ENCODE measurements at places on chromosomes 5 and 9.

- no peak for DNase-seq
- no peak overlapping the region for H3K27ac ChIP-seq
- H3K36me3 ChIP-seq = no peaks in the 10 kb centered on the region
- H3K27me3 ChIP-seq = peaks cover 3% of the 10 kb centered on the region
- peaks cover 3% of the 10 kb centered on the region for H3K4me1 ChIP-seq
These were observed 70.6 kb upstream of the ANKH start for GRCh38 chr5:14942212-14942611.

DNA sequence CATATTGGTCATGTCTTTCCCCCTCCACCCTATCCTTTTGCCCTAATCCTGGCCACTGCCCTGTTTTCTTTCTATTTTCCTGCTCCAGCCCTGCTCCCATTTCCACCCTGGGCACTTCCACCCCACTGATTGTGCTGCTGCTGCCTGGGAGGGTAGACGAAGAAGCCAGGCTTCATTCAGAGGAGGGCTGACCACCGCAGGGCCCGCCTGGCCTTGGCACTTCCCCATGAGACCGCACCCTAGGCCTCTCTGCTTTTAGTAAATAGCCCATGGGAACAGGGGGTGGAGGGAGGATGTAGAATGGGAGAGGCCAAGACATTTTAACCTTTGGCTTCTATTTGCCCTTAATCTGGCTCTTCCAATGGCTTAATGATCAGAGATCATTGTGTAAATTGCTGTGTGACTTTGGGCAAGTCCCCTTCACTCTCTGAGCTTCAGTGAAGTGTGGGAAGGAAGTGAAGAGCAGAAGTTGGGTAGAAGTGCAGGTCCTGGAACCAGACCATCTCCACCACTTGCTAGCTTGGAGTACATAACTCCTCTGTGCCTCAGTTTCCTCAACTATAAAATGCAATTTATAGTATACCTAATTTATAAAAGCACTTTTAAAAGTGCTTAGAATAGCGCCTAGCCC, 13.6 kb upstream of the GPX3 start:
- no peak for DNase-seq
- H3K27ac ChIP-seq = no peak overlapping the region
- no peak overlapping the region for H3K4me3 ChIP-seq
- no peaks in the 10 kb centered on the region for H3K4me1 ChIP-seq
- H3K36me3 ChIP-seq = no peaks in the 10 kb centered on the region

- H3K27ac ChIP-seq = no peak overlapping the region
- H3K4me3 ChIP-seq = no peak overlapping the region
- no peak for DNase-seq
- H3K4me1 ChIP-seq = no peaks in the 10 kb centered on the region
- H3K36me3 ChIP-seq = no peaks in the 10 kb centered on the region
These were observed 580.4 kb upstream of the KLF4 start for GRCh38 chr9:108069991-108070390.

DNA sequence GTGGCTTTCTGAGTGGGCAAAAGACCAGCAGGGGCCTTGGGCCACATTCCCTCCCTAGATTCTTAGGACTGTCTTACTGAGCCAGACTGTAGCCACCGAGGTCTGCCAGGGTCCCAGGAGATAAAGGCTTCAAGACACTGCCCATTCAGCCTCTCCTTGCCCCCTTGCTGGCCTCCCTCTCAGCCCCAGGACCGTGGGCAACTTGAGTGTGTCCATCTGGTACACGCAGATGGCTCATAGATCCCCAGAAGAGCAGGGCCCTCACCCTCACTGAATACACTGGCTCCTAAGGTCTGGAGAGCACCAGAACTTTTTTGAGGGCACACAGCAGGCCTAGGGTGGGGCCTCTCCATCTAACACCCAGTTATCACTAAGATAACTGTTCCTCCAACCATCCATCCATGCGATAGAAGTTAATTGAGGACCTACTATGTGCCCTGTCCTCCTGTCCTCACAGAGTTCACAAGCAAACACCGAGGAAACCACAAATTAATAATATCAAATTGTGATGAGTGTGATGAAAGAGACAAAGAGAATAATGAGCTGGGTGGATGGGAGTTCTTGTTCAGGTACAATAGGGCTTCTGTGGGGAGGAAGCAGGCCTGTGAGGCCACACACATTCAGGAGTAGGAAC, 4.9 kb upstream of the PDGFRB start:
- H3K4me1 ChIP-seq = peaks cover 12% of the 10 kb centered on the region
- no peaks in the 10 kb centered on the region for H3K36me3 ChIP-seq
- H3K4me3 ChIP-seq = no peak overlapping the region
- no peak for DNase-seq
- H3K27ac ChIP-seq = no peak overlapping the region

DNA sequence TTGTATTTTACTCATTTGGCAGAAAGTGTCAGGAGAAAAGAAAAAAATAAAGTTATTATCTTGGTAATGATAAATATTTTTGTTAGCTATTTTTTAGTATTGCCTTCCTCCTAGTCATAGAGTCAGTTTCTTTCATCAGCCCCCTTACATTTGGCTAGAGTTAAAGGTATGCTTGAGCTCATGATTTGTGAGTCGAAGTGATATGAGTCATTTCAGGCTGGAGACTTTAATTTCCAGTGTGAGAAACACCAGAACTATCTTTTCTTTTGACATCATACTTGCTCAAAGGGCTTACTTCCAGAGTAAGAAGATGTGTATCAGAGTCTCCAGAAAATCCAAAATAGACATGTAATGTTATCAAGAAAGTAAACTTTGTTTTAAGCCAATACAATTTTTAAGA, 746.7 kb upstream of the TYRP1 start:
- H3K27me3 ChIP-seq = no peaks in the 10 kb centered on the region
- H3K4me3 ChIP-seq = no peak overlapping the region
- DNase-seq = no peak
- peaks cover 4% of the 10 kb centered on the region for H3K36me3 ChIP-seq
- H3K4me1 ChIP-seq = no peaks in the 10 kb centered on the region

DNA sequence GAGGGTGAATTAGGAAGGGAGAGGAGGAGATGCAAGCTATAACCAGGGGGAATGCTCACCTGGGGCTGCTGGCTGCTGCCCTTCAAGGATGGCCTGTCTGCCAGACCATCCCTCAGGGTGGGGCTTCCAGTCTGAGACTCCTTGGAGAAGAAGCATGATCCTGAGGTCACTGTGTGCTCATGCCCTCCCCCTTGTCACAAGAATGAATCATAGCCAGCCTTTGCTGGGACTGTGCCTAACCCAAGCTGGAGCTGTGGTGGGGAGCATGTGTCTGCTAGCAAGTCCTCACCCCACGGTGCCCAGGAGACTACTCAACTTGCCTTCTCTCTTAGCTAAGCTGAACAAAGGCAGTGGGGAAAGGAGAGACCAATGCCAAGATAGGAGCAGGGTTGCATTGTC, 463.6 kb downstream of the SPOCK1 start:
- H3K4me3 ChIP-seq = no peak overlapping the region
- H3K27ac ChIP-seq = no peak overlapping the region
- no peak for DNase-seq
- H3K36me3 ChIP-seq = peaks cover 2% of the 10 kb centered on the region

DNA sequence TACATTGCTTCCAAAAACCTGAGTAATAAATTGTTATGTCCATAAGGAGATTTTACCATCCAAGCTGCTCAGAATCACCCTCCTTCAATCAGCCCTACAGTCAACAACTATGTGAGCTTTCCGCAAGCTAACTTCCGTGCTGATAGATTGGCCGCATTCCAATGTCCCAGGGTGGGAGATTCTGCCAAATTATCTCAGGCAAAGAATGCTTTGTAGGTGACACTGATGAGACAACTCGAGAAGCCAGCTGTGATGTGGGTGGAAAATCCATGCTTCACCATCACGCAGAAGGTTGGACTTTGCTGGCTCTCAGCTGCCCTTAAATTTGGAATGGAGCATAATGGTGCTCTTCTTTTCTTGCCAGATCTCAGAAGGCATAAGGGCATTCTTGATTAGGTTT, 44.9 kb upstream of the HCN1 start:
- no peak for DNase-seq
- no peaks in the 10 kb centered on the region for H3K4me1 ChIP-seq
- H3K27me3 ChIP-seq = no peaks in the 10 kb centered on the region
- no peak overlapping the region for H3K4me3 ChIP-seq
- no peak overlapping the region for H3K27ac ChIP-seq
- H3K36me3 ChIP-seq = no peaks in the 10 kb centered on the region

DNA sequence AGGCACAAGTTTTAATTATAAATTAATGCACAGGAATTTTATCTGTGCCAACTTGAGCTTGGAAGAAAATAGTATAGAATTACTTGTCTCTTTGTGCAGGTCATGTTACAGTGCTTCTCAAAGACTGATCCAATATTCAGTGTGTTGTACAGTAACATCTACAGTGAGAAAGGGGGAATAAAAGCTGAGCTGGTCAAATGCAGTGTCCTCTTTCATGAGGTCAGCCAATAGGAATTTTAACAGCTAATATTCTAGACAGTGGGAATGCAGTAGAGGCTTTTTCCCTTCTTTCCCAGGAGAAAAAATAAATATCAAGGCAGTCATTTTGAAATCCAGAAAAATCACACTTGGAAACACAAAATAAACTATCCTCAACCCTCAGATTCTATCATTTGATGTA, 95.7 kb upstream of the ITGA1 start:
- no peak for DNase-seq
- H3K4me3 ChIP-seq = no peak overlapping the region
- peaks cover 5% of the 10 kb centered on the region for H3K4me1 ChIP-seq
- H3K27me3 ChIP-seq = no peaks in the 10 kb centered on the region
- no peaks in the 10 kb centered on the region for H3K36me3 ChIP-seq
- no peak overlapping the region for H3K27ac ChIP-seq

- no peaks in the 10 kb centered on the region for H3K36me3 ChIP-seq
- H3K27me3 ChIP-seq = no peaks in the 10 kb centered on the region
- no peaks in the 10 kb centered on the region for H3K4me1 ChIP-seq
These were observed 201.7 kb downstream of the PAPPA start for GRCh38 chr9:116355153-116355921.

DNA sequence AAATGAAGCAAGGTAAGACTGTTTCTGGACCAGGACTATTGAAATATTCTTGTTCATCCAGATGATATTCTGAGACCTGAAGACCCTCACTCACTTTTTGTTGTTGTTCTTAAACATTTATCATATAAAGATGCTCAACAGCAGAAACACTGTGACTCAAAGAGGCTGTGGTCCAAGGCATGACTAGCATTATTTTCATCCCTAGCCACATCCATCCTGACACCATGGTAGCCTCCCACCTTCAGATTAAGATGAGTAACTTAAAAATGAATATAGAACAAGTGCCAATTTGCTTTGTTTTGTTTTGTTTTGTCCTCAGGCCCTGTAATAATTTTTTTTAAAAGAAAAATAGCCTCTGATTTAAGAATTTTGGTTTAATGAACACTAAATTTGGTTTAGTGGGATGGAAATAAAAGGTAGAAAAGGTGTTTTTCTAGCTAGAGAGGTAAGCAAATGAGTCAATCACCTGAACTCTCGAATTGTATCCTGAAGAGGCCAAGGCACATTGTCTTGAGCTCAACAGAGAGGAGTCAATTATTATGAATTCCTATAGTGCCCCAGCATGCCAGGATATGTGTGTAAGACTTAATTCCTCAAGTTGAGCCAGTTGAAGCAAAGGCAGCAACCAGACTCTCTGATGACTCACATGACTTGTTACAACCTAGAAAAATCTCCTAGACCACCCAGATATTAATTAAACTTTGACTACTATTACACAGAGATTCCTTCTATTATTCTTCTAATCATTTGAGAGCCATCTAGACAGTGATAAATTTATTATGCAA, 380.1 kb upstream of the TUSC1 start:
- no peak overlapping the region for H3K4me3 ChIP-seq
- H3K4me1 ChIP-seq = no peaks in the 10 kb centered on the region
- H3K36me3 ChIP-seq = no peaks in the 10 kb centered on the region
- no peaks in the 10 kb centered on the region for H3K27me3 ChIP-seq
- no peak for DNase-seq

DNA sequence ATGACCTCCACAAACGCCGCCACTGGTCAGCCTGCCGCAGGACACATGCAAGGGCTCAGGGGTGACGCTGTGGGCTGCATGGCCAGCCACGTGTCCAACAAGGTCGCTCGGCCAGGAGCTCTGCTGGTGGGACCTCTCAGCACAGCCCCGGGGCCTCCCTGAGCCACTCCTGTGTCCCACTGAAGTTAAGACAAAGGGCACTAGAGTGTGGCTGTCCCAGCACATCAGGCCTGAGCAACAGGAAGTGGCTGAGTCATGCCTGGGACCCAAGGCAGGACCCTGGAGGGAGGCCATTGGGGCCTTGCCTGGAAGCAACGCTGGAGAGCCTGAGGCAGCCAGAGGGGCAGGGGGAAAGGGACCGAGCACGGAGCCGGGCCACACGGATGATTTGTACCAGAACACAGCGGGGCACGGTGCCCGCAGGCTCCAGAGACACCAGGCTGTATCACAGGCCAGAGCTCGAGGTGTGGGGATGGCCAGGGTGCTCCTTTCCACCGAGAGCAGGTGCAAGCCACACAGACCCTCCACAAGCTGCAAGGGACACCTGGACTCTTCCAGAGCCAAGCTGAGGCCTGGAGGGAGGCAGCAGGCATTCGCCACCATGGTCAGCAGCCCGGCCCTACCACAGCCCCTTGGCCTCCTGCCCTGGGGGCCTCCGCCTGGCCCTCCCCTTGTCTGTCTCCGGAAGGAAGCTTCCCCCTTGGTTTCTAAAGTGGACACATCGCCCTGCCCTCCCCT, 6.5 kb upstream of the TMEM210 start:
- H3K27ac ChIP-seq = no peak overlapping the region
- no peak overlapping the region for H3K4me3 ChIP-seq
- H3K27me3 ChIP-seq = no peaks in the 10 kb centered on the region
- H3K4me1 ChIP-seq = no peaks in the 10 kb centered on the region

GRCh38 chr5:125298258-125298657, 551.8 kb upstream of the ZNF608 start:
- H3K27me3 ChIP-seq = no peaks in the 10 kb centered on the region
- no peaks in the 10 kb centered on the region for H3K4me1 ChIP-seq
- no peak overlapping the region for H3K4me3 ChIP-seq
- no peaks in the 10 kb centered on the region for H3K36me3 ChIP-seq
- DNase-seq = no peak
- H3K27ac ChIP-seq = no peak overlapping the region

GRCh38 chr9:68953771-68954170, 60.1 kb downstream of the PRKACG start:
- H3K27me3 ChIP-seq = peaks cover 10% of the 10 kb centered on the region
- H3K36me3 ChIP-seq = peaks cover 7% of the 10 kb centered on the region
- no peak for DNase-seq
- H3K4me1 ChIP-seq = peaks cover 8% of the 10 kb centered on the region
- no peak overlapping the region for H3K4me3 ChIP-seq

GRCh38 chr5:148791334-148791667, 35.1 kb upstream of the ADRB2 start:
- H3K27me3 ChIP-seq = no peaks in the 10 kb centered on the region

Data from naive thymus-derived CD8-positive, alpha-beta T cell (primary cell).